Suprapubic skin (tissue), 4 donors: ENCODE measurements at places on chromosomes 12 and 14. TPM values are rescaled to one million over a fixed set of nuclear protein-coding genes. Genes with fewer than 3 reads are reported as not detected.

- H3K27me3 ChIP-seq, result no peaks in the 10 kb centered on the region
- peaks cover 54% of the 10 kb centered on the region for H3K36me3 ChIP-seq
- H3K4me3 ChIP-seq, result no peak overlapping the region
- peak; percentile 26 for DNase-seq
- no peaks in the 10 kb centered on the region for H3K4me1 ChIP-seq
- no peak overlapping the region for H3K27ac ChIP-seq
These were observed 28.8 kb downstream of the OAS2 start for GRCh38 chr12:113007166-113007565.

Gene PTPRR
- total RNA-seq, result not detected

Gene POP5
- total RNA-seq, result 38.5 TPM

GRCh38 chr12:52010692-52011601 is 4.2 kb downstream of the TAMALIN start:
- H3K27ac ChIP-seq, result peak overlapping the region; percentile 61
- H3K27me3 ChIP-seq, result no peaks in the 10 kb centered on the region
- H3K4me3 ChIP-seq, result peak overlapping the region; percentile 79

GRCh38 chr14:90815822-90816662 is at the start of gene TTC7B:
Gene TTC7B (minus strand): TSS chr14:90816430. CDS start chr14:90816295, 135 bp downstream.
- H3K36me3 ChIP-seq, result no peaks in the 10 kb centered on the region
- H3K4me1 ChIP-seq, result peaks cover 18% of the 10 kb centered on the region
- H3K27ac ChIP-seq, result no peak within 1 kb of the TSS
- no peaks in the 10 kb centered on the region for H3K27me3 ChIP-seq

DNA sequence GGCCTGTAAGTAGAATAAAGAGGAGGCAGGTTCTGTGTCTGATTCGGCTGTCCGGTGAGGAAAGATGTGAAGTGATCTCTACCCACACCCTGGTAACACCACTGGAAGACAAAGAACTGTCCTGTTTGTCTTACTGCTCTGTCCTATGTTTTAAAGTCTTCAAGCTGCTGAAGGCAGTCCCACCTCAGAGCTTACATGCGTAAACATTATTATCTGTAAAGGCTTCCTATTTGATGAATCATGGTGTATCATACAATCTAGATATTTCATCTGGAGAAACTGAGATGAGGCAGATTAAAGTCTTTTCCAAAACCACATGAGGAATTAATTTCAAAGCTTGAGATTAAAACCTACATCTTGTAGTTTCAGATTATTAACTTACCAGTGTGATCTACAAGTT is 427.6 kb downstream of the ZFP36L1 start:
- H3K36me3 ChIP-seq, result no peaks in the 10 kb centered on the region
- H3K4me1 ChIP-seq, result peaks cover 40% of the 10 kb centered on the region
- H3K4me3 ChIP-seq, result no peak overlapping the region
- no peak for DNase-seq
- peak overlapping the region; percentile 46 for H3K27ac ChIP-seq
- no peaks in the 10 kb centered on the region for H3K27me3 ChIP-seq

Gene SLC38A6
- 10.6 TPM for total RNA-seq

Gene SLC39A2
- 46.7 TPM for total RNA-seq

DNA sequence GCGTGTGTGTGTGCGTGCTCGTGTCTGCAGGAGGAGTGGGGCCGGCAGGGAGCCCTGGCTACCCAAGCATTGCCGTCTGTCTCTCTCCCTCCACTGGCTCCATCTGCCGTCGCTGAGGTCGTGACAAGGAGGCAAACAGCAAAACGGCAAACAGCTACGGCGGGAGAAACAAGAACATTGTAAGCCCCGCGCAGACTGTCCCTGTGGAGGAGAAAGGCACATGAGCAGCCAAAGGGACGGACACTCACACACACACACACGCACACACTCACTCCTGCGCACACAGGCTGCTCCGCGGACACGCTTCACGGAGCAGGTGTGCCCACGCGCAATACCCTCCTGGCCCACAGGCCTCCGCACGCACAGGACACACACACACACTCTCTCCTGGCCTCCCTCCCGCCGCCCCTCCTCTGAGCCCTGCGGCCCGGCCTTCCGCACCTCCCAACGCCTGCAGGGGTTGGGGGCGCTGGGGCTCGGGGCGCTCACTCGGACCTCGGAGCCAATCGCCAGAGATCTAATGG is 905 bp downstream of the CISTR start:
- peaks cover 31% of the 10 kb centered on the region for H3K27me3 ChIP-seq
- H3K4me1 ChIP-seq, result peaks cover 30% of the 10 kb centered on the region
- H3K27ac ChIP-seq, result no peak overlapping the region
- no peak for DNase-seq

DNA sequence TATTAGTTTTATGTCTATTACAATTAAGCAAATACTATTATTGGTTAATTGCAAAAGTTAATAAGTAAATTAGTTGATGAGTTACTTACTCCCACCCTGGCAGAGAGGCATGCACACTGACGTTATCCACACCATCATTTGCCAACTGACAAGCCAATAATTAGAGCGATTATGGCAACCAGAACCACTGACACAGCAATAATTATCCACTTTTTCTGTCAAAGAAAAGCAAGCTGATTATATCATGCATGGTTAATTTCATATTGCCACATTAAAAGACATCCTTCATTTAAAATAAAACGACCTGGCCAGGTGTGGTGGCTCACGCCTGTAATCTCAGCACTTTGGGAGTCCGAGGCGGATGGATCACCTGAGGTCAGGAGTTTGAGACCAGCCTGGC is 43.1 kb downstream of the STX2 start:
- no peak overlapping the region for H3K27ac ChIP-seq
- no peaks in the 10 kb centered on the region for H3K27me3 ChIP-seq
- peaks cover 51% of the 10 kb centered on the region for H3K36me3 ChIP-seq
- no peak overlapping the region for H3K4me3 ChIP-seq
- peak; percentile 8 for DNase-seq
- no peaks in the 10 kb centered on the region for H3K4me1 ChIP-seq

GRCh38 chr14:52241087-52241793 is 26.3 kb upstream of the PTGDR start:
- peaks cover 4% of the 10 kb centered on the region for H3K27me3 ChIP-seq
- H3K27ac ChIP-seq, result no peak overlapping the region
- H3K4me1 ChIP-seq, result no peaks in the 10 kb centered on the region

Gene EID3
- 2.9 TPM for total RNA-seq

Gene PRIMA1
- 6.1 TPM for total RNA-seq

GRCh38 chr12:38120438-38120837 is 196.1 kb upstream of the ALG10B start:
- DNase-seq, result no peak
- no peaks in the 10 kb centered on the region for H3K27me3 ChIP-seq
- H3K4me1 ChIP-seq, result no peaks in the 10 kb centered on the region
- no peak overlapping the region for H3K27ac ChIP-seq
- no peak overlapping the region for H3K4me3 ChIP-seq

DNA sequence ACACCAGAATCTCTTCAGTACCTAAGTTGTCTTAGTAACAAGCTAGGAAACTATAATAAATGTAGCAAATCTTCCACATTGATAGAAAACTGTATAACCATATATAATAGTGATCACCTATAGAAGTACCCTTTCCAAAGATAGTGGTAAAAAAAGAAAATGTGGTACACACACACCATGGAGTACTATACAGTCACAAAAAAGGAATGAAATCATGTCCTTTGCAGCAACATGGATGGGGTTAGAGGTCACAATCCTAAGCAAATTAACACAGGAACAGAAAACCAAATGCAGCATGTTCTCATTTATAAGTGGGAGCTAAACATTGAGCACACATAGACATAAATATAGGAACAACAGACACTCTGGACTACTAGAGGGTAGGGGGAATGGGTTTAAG is 90.5 kb downstream of the SLC25A21 start:
- no peak overlapping the region for H3K4me3 ChIP-seq
- no peaks in the 10 kb centered on the region for H3K4me1 ChIP-seq
- no peaks in the 10 kb centered on the region for H3K27me3 ChIP-seq
- no peaks in the 10 kb centered on the region for H3K36me3 ChIP-seq

Gene CCND2
- total RNA-seq, result 88.8 TPM

DNA sequence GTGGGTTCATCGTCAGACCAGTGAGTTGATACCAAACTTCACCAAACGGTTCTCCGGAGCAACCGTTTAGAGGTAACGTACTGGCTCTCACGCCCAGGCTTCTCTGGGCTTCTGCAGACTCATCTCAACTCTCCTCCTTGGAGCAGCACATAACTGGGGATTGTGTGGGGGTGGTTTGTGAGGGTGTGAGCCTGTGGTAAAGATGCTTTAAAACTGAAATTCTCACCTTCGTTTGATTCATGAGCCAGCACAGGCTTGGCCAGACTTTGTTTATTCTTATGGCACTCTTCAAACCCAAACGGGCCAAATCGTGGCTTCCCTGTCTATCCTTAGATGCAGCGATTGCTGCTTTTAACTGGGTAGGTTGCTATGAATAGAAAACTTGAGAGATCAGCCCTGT is 121.3 kb downstream of the SAMD4A start:
- no peak for DNase-seq
- H3K4me1 ChIP-seq, result peaks cover 39% of the 10 kb centered on the region
- no peaks in the 10 kb centered on the region for H3K27me3 ChIP-seq
- peak overlapping the region; percentile 89 for H3K27ac ChIP-seq

- no peaks in the 10 kb centered on the region for H3K36me3 ChIP-seq
- no peak overlapping the region for H3K27ac ChIP-seq
- H3K27me3 ChIP-seq, result no peaks in the 10 kb centered on the region
- no peak for DNase-seq
- no peaks in the 10 kb centered on the region for H3K4me1 ChIP-seq
These were observed 46.3 kb upstream of the HECTD1 start for GRCh38 chr14:31253746-31254471.

- no peak for DNase-seq
- H3K27ac ChIP-seq, result no peak overlapping the region
- no peaks in the 10 kb centered on the region for H3K27me3 ChIP-seq
- H3K4me3 ChIP-seq, result no peak overlapping the region
These were observed 24.6 kb upstream of the NCOR2 start for GRCh38 chr12:124592050-124592449.

Gene SRRM4
- not detected for total RNA-seq
